ENCODE measurements at places on chromosomes 4 and X.
A peak's percentile ranks its signal among the peaks of the same experiment; 100 is the strongest.

DNA sequence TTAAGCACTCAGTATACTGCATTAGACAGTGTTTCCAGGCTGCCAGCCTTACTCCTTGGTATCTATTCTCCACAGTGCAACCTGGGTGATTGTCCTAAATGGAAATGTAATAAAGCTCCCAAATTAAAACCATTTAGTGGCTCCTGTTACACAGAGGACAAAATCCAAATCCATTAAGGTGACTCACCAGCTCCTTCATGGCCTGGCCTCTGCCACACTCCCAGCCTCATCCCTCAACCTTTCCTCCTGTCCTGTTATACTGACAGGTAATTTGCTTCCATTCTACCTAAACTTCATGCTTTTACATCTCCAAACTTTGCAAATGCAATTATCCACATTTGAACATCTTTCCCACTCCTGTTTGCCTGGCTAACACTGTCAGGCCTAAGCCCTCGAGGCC lies 140.3 kb downstream of the INPP4B start:
- no peak for DNase-seq

GRCh38 chrX:149829751-149830191 lies 48.0 kb downstream of the MAGEA9 start:
- no peak for DNase-seq

DNA sequence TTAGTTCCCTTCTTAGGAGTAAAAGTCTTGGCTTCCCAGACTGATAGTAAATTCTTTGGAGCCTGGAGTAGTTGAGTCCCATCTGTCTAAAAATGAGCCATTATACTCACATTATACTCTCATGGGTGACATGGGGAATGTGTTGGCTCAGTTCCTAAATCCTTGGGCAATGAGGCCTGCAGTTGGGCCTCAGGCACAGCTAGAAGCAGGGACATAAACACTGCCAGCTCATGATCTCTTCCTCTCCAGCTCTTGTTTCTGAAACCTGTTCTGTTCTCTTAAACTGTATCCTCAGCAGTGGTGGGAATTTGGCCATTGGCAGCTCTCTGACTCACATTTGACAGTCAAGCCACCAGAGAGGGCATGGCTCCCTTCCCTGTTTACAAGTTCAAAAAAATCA lies 212.5 kb downstream of the SPATA18 start:
- DNase-seq, result no peak

DNA sequence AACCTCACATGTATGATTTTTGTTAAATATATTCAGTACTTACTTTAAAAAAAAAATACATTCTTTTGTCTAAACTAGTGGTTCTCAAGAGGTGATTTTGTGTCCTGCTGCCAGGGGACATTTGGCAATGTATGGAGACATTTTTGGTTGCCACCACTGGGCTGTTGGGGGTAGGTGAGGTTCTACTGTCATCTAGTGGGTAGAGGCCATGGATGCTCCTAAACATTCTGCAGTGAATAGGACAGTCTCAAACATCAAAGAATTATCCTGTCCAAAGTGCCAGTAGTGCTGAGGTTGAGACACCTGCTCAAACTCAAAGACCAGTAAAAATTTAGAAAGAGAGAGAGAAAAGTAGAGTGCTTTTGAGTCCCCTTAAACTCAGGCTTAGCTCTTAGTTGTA lies 32.9 kb upstream of the PGM2 start:
- no peak for DNase-seq

DNA sequence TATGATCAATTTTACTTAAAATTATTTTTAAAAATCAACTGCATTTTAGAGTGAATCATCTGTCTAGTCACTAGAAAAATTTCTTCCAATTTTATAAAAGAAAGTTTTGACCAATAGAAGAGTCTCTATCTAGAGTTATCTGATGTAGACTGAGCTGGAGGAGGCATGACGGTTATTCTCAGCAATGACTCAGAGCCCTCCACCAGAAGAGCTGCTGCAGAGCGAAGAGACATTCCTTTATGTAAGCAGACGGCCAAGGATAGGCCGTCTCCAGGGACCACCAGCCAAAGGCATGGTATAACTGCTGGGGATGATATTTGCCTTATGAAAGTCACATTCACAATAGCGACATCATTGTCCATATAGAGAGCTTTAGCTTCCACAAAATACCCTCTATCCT lies 23.0 kb downstream of the LDB2 start:
- no peak for DNase-seq

- DNase-seq, result peak; percentile 1
These were observed 73.3 kb downstream of the RBM46 start for GRCh38 chr4:154854362-154854761.

- DNase-seq, result no peak
These were observed 260.8 kb downstream of the QDPR start for GRCh38 chr4:17251101-17251500.

- DNase-seq, result peak; percentile 90
These were observed 162.4 kb upstream of the GPRIN3 start for GRCh38 chr4:89469930-89470375.

All from HCEC 1CT (cell line).